HEK293T (cell line): ENCODE measurements at places on chromosomes 12 and 14.
A peak's percentile ranks its signal among the peaks of the same experiment; 100 is the strongest.

DNA sequence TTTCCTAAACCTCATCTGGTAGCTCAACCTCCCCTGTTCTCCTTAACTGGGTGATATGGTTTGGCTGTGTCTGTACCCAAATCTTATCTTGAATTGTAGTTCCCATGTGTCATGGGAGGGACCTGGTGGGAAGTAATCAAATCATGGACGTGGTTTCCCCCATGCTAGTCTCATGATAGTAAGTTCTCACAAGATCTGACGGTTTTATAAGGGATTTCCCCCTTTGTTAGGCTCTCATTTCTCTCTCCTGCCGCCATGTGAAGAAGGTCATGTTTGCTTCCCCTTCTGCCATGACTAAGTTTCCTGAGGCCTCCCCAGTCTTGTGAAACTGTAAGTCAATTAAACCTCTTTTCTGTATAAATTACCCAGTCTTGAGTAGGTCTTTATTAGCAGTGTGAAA, 19.5 kb downstream of the COX16 start:
- DNase-seq, result no peak

GRCh38 chr14:65252482-65253255, 150.4 kb upstream of the MAX start:
- DNase-seq, result no peak

- DNase-seq, result no peak
Measured at GRCh38 chr12:11174022-11174421, 3.0 kb downstream of the SMIM10L1 start.

- DNase-seq, result no peak
Measured at GRCh38 chr12:20501958-20502357, 133.6 kb downstream of the PDE3A start.

GRCh38 chr14:23208324-23208723, 24.9 kb upstream of the SLC7A8 start:
- no peak for DNase-seq

DNA sequence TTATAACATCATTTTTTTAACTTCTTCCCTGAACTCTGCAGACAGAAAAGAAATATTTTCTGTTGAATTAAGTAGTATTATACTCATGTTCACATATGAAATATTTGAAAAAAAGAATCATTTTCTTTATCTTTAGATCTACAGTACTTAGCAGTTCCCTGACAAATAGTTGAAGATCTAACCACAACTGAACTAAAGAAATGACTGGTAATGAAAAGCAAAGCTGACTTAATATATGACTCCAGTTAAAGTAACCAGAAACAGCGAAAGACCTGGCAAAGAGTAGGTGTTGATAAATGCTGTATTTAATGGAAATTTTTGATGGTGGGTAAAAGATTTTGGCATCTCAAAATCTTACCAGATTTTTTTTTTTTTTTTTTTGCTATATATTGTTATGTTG, 207.1 kb upstream of the SLC16A7 start:
- DNase-seq, result no peak

GRCh38 chr12:5909560-5909959, 35.5 kb downstream of the ANO2 start:
- no peak for DNase-seq

DNA sequence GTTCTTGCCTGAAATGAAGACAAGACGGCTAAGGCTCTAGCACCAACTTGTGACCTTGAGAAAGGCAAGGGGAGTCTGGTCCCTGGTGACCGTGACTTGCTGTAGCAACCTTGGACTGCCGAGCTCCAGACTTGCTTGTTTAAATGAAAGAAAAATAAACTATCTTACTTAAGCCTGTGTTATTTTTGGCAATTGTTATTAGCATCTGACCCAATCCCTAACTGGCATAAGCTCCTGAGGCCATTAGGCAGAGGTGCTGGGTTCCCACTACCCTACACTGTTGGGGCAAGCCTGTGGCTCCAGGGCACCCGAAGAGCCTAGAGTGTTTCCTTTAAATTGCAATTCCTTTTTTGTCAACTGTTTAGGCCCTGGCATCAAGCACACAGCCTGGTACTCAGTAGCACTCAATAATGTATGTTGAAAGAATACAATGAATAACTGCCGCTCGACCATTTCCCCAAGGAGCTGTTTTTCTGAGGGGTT, 106.9 kb upstream of the HIF1A start:
- DNase-seq, result no peak

DNA sequence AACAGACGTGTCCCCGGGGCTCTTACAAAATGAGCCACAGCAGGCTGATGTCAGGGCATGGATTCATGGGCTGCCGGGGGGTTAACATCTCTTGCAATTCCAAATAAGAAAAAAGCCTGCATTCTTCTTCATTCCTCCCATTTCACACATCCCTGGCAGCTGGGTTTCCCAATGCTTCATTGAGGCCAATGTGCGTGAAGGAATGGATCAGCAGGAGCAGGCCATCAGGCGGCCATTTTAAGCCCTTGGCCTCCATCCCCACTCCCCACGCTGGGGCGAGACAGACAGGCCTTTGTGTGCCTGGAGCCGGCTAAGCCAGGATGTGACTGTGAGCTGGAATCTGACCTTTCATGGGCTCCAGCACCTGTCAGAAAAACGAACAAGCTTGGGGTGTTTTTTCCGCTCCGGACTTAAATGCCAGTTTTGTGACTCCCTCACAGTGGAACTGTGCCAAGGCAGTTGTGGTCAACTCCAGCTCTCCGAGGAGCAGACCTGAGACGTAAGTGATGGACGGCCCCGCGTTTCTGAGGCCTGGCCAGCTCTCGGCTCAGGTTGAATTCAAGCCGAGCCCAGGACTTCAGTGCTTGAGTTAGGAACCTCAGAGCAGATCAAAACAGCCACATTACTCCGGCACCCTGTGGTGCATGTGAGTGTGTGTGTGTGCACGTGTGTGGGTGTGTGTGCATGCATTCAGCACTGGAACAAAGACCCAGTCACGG, 133.1 kb downstream of the TMEM30B start:
- DNase-seq, result no peak

GRCh38 chr12:65825507-65826352, 1.4 kb downstream of the HMGA2 start:
- peak; percentile 43 for DNase-seq

- no peak for DNase-seq
Measured at GRCh38 chr14:68124979-68125731, 305.6 kb downstream of the RAD51B start.
